ENCODE measurements at places on chromosomes 16 and 17.

GRCh38 chr16:21698169-21699032 lies 34.6 kb downstream of the OTOA start:
- DNase-seq = no peak

DNA sequence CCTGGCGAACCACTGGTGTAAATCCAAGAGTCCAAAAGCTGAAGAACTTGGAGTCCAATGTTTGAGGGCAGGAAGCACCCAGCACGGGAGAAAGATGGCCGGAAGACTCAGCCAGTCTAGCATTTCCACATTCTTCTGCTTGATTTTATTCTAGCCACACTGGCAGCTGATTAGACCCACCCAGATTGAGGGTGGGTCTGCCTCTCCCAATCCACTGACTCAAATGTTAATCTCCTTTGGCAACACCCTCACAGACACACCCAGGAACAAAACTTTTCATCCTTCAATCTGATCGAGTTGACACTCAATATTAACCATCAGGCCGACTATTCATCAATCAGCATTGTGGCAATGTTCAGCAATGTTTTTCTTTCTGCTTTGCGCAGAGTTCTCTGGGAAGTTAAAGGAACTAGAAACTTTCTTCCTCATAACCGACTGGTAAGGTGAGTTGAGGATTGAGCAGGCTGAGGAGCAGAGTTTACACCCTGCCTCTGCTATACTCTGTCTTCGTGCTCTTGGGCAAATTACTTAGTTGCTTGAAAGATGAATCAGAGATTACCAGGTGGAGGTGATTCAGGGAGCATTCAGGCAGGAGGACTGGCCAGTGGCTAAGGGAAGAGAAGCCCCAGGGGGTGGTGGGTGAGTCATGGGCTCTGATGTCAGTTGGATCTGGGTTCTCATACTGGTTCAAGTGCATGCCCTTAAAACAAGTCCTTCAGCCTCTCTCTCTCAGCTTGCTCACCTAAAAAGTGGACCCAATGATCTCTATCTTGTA lies 28.2 kb upstream of the BRD7 start:
- DNase-seq = no peak

- DNase-seq = no peak
Observed at GRCh38 chr16:48629531-48629930, 19.6 kb upstream of the N4BP1 start.

GRCh38 chr17:15377200-15377599 lies 35.8 kb upstream of the TEKT3 start:
- DNase-seq = no peak

Data from activated T-cell treated with anti-CD3 and anti-CD28 coated beads, Interleukin-2, amount 50 U/mL, for 4 hours (primary cell).